Activated T-cell treated with anti-CD3 and anti-CD28 coated beads for 1 hour (primary cell): ENCODE measurements at places on chromosomes 3 and 15.

DNA sequence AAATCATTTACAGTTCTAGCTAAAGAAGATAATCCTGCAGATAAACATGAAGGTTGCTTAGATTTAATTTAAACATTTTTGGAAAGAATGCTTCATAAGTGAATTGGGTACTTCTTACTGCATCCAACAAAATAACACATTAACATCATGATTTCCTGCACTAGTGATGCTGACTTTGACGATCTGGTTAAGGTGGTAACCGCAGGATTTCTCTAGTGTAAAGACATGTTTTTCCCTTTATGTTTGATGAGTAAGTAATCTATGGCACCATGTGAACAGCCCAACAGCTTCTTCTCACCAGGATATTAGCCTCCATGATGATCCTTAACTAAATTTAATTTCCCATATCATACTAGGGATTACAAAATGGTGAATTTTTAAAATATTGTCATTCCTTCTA is 14.1 kb downstream of the SPPL2A start:
- no peak for DNase-seq

GRCh38 chr3:62600033-62600432 is 226.7 kb upstream of the FEZF2 start:
- no peak for DNase-seq

- no peak for DNase-seq
Measured at GRCh38 chr3:138902171-138902570, 44.8 kb downstream of the FOXL2 start.

GRCh38 chr3:190260301-190260700 is 61.9 kb downstream of the CLDN1 start:
- no peak for DNase-seq

- DNase-seq: no peak
Measured at GRCh38 chr3:194375473-194376240, 6.1 kb upstream of the LRRC15 start.

GRCh38 chr3:142273501-142273900 is 48.1 kb upstream of the GK5 start:
- no peak for DNase-seq

DNA sequence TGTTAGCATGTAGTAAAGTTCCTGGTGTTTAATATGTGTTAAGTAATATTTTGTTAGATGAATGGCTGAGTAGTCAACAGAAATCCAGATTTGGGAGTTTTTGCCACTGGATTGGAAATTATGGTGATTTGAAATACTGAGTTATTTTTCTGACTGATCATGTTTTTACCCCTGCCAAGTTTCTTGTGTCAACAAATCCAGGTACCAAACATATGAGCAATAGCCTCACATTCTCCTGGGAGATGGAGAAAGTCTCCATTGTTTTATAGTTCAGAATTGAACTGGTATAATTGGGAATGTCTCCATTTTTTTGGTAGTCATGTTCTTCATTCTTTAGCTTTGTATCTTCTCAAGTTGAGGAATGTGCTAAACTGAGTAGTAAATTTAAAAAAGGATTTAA is 767.2 kb upstream of the LMCD1 start:
- no peak for DNase-seq

DNA sequence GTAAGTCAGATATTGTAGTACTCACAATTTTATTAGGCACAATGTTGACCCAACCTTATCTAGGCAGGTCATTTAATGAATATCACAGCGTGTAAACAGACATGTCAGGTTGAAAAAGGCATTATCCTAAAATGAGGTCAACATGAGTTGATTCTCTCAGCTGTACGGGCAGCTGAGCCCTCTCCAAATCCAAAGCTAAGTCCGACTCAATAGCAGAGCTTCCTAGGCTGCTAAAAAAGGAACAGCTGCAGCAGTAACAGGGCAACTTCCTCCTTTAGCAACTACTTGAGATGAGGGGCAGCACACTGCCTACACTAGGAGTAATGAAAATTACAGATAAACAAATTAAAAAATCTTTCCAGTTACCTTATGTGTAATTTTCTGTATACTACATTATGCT is 189.2 kb downstream of the CADM2 start:
- DNase-seq: no peak

GRCh38 chr3:100209948-100210771 is 50.6 kb upstream of the TBC1D23 start:
- no peak for DNase-seq

DNA sequence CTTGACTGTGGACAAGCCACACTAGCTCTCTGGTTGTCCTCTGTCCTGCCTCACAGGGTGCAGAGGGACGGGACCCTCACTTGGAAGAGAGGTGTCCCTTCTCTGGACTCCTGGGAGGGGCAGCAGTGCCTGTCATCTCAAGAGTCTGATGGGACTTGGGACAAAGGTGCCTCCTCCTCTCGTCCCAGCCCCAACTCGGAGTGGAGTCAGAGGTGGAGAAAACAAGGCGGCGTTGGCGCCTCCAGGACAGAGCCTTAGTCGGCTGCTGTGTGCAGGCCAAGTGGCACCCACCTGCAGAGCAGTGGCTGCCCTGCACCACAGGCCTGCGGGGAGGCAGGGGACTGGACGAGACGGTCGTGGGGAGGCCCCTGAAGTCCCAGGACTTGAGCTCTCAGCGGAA is 9.4 kb upstream of the SEC13 start:
- DNase-seq: no peak

- no peak for DNase-seq
Measured at GRCh38 chr3:193971966-193972365, 164.0 kb upstream of the HES1 start.

- no peak for DNase-seq
Measured at GRCh38 chr3:43161684-43162229, 55.9 kb upstream of the POMGNT2 start.

- no peak for DNase-seq
Measured at GRCh38 chr3:57963811-57964346, 44.3 kb upstream of the FLNB start.

DNA sequence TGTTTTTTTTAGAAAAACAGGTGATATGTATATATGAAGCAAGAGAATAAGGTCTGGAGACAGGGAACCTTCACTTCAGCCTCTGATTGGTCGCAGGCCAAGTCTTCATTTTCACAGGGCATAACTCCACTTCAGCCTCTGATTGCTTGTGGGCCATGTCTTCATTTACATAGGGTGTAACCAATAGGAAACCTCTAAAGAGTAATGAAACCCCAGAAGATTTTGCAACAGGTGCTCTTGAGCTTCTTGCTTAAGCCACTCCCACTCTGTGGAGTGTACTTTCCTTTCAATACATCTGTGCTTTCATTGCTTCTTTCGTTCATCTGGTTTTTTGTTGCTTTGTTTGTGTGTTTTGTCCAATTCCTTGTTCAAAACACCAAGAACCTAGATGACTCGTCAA is 22.6 kb upstream of the SCG3 start:
- DNase-seq: no peak

DNA sequence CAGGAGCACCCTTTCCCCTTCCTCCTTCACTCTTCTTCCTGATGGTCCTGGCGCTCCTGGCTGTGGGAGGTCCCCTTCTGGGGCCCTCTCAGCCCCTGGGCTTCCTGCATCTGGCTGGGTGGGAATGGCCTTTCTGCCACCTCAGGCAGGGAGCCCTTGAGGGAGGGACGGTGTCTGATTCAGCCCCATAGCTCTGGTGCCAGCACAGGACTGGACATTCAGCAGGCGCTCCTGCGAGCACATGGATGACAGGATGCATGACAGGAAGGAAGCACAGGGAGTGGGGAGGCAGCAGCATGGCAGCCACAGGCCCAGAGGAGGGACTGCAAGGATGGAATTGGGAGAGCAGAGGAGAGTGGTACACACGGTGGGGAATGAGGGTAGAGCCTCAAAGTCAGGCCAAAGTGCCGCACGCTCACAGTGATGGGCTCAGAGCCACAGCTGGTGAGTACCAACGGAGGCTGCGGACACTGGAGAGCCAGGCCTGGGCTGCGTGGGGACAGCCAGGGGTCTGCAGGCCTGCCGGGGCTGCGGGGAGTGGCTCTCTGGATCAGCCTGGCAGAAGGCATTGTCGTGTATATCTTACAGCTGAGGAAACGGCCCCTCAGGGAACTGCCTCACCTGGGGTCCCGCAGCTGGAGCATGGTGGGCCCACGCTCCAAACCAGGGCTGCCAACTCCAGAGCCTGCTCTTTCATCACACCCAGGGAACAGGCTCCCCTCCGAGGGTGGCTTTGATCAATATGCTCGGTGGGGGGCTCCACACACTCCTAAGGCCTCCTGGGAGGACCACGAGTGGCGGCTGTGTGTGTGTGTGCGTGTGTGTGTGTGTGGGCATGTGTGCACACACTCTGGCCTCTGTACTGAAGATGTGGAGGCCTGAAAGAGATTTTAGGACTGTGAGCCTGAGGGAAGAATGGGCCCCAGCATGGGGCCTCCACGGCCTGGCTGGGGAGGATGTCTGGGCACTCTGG is 51.4 kb upstream of the CTSH start:
- DNase-seq: no peak

GRCh38 chr3:8938021-8938420 is 25.3 kb downstream of the RAD18 start:
- DNase-seq: no peak

- DNase-seq: no peak
Measured at GRCh38 chr15:82936966-82937711, 15.4 kb downstream of the HOMER2 start.

DNA sequence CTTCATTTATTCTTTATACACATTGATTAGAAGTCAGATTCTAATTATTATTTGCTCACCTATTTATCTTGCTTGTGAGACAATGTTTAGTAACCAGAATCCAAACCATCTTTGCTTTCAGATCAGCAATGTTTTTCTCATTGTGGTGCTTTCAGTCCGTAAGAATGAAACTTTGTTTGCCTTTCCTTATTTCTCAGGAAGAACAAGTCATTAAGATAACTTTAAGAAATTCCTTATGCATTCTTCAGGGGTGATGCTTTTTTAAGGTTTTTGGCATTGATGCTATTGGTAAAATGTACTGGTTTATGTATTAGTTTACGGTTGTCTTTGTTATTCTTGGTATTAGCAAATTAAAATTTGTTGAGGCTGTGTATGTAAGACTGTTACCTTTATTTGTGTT is 120.8 kb upstream of the POU1F1 start:
- DNase-seq: no peak

- no peak for DNase-seq
Measured at GRCh38 chr3:152299249-152299976, 30.7 kb downstream of the MBNL1 start.

GRCh38 chr15:38864827-38865581 is 300.4 kb upstream of the RASGRP1 start:
- no peak for DNase-seq
